NCI-H1930 (cell line): ENCODE measurements at places on chromosomes 6 and 20.

DNA sequence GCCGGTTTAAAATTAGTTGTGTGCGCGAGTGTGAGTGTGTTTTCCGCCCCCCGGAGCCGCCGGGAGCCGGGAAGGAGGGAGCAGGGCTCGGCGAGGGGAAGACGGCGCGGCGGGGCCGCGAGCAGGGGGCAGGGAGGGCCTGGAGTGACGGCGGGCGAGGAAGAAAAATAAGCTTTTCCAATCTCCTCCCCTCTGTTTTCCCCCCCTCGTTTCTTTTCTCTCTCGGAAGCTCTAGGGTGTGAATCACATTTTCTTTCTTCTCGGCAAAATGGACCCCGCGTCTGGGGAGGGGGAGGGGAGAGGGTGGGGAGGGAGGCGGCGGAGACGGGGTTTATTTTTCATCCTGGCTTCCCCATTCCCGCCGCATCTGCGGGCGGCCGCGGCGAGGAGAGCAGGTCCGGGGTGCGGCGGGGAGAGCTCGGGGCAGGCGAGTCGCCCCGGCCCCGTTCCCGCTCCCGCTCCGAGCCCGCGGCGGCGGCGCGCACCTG, 881 bp downstream of the BICRAL start:
- peak; percentile 44 for DNase-seq

DNA sequence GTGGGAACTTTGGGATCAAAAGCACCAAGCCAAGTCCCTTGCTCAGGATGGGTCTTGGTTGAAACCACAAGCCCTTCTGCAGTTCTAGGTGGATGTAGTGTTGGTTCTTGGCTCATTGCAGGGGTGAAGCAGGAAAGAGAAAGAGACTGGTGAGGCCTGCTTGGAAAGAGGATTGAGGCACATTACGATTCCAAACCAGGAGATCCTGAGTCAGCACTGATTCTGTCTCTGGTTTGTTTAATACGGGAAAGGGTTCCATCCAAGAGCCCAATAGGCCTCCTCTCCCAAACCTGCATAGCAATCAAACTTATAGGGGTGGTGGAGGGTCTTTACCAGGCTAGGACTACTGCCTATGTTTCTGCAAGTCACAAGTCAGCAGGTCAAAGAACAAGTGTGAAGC, 24.3 kb downstream of the NSFL1C start:
- no peak for DNase-seq

GRCh38 chr6:146739696-146740095, 140.9 kb downstream of the ADGB start:
- no peak for DNase-seq

- no peak for DNase-seq
These were observed 119.8 kb upstream of the AKAP12 start for GRCh38 chr6:151119823-151120524.

DNA sequence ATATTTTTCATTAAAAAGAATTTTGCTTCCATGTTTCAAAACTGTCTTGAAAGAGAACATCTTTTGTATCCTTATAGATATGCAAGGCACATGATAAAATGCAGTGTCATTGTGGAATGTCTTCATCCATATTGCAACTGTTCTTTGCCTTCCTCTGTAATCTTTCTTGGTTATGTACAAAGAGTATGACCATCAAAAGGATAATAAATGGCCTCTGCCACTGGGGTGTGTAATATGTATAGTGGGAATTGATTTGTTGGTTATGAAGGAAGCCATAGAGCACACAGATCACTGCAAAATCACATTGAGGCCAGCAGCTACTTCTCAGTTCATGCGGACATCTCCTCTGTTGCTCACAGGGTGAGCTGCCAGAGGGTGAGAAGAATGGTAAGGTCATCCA, 703.5 kb downstream of the TFAP2A start:
- no peak for DNase-seq

GRCh38 chr6:11766043-11766442, 12.6 kb downstream of the ADTRP start:
- DNase-seq, result no peak

- DNase-seq, result no peak
These were observed 50.9 kb downstream of the MAP7 start for GRCh38 chr6:136499370-136499769.

DNA sequence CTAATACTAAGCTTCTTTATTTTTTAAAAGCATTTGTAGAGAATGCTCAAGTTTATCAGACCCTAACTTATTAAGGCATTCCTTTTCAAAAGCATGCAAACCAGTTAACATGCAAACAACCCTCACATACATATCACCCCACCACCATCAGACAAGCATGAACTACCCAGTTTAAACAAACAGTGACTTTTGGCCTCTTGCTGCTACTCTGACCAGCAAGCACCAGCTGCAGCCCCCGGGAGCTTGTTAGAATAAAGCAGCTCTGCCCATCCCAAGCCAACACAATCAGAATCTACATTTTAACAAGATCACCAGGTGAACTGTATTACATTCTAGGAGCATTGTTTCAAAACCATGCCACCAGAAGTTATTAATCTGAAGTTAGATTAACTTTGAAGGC, 5.9 kb upstream of the NUP153 start:
- DNase-seq, result no peak

DNA sequence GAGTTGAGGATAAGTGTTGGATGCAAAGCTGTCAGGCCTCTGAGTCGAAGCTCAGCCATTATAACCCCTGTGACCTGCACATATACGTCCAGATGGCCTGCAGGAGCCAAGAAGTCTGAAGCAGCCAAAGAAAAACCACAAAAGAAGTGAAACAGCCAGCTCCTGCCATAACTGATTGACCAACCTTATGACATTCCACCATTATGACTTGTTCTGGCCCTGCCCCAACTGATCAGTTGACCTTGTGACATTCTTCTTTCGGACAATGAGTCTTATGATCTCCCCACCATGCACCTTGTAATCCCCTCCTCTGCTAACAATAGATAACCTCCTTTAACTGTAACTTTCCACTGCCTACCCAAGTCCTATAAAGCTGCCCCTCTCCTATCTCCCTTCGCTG, 133.7 kb upstream of the AGPAT4 start:
- no peak for DNase-seq

GRCh38 chr6:154621686-154622085, 111.2 kb upstream of the CNKSR3 start:
- DNase-seq, result no peak

- no peak for DNase-seq
These were observed 206.7 kb downstream of the CENPW start for GRCh38 chr6:126546541-126547120.

- DNase-seq, result no peak
These were observed 99.3 kb downstream of the PHF3 start for GRCh38 chr6:63734923-63735322.

DNA sequence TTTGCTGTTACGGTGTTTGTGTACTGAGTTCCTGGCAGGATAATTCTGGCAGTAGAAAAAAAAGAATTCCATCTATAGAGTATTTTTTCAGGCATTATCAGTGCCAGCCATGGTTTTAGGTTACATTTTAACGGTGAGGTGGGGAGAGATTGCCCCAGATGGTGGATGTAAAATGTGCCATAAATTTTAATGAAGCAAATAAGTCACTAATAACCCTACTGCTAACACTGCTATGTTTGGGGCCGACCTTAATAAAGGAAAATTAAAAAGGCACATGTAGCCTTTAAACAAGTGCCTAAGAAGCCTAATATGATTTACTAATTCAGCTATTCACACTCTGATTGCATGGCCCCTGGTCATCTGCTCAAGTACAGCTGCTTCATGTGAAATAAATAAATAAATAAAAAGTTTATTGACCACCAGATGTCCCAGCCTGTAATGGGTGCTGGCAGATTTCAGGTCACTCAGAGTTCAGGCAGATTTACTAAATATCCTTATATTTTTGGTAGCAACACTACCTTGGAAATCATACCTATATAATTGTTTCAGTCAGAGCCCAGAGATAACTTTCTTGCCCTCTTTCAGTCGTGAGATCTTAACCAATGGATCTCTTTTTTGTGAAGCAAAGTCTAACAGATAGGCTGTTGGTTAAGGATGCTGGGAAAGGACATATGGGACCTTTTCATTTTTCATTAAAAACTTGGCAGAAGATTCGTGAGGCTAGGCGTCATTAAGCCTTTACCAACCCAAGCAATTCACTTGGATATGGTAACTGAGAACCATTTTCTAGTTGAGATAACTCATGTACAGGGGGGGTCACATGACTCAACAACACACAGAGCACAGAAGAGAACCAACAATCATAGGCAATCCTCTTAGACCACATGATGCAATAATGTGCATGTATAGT, 495.0 kb upstream of the NRSN1 start:
- DNase-seq, result peak; percentile 45

DNA sequence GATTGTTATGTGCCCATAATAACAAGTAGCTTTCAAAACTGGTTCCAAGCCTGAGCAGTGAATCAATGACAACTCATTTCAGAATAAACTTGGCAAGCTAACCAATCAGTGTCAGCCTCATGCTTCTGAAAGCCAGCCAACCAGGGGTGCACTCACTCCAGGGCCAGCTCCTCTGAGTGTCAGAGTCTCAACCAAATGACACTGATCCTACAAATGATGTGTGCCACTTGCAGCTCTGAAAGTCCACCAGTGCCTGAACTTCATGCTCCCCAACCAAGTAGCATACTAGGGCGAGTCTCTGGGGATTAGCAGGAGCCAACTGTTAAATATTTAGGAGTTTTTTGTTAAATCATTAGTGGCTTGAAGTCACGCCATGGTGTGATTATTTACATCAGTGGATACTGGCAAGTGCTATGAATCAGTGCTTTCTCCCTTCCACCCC, 4.5 kb downstream of the IYD start:
- DNase-seq, result no peak
